ENCODE measurements at places on chromosomes 13 and 19.

DNA sequence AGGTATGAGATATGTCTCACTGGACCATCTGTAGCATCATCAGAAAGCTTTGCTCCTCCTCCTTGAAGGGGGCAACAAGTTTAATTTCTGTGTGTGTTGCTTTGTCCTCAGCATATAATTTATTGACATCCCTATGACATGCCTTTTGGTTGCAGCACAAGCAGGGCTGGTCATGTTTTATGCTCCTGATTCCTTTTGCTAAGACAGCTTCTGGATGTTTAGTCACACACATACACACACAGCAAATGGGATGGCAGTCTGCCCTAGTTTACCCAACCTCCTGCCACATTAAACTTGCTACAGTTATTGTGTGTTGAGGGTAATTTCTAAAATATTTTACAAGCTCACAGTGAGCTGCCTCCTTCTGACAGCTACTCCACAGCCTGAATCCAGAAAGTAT, 217.9 kb upstream of the RXFP2 start:
- DNase-seq, result no peak

DNA sequence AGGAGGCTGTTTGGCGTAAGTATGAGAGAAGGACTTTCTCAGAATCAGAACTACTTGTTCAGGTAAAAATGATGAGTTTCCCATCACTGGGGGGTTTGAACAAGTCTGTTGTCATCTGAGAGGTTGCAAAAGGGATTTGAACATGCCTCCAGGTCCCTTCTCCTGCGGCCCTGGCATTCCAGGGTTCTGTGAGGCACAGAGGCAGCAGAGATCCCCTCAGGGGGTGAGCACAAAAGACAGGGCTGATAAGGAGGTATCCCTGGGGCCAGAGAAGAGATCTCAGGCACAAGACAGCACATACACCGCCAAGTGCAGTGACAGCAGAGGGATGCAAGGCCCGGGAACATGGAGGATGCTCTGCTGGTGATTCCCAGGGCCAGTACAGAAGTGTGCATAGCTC, 275.8 kb upstream of the TSHZ3 start:
- no peak for DNase-seq

DNA sequence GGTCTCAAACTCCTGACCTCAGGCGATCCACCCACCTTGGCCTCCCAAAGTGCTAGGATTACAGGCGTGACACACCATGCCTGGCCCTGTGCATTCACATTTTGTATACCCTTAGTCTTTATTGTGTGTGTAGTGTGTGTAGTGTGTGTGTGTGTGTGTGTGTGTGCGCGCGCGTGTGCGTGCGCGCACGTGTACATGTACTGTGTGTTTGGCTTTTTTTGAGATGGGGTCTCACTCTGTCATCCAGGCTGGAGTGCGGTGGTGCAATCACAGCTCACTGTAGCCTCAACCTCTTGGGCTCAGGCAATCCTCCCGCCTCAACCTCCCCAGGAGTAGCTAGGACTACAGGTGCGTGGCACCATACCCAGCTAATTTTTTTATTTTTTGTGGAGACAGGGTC, 22.1 kb downstream of the ITM2B start:
- DNase-seq, result no peak

- no peak for DNase-seq
These were observed 1.3 kb downstream of the SNRPA start for GRCh38 chr19:40752257-40752781.

GRCh38 chr13:113746143-113746525, 12.9 kb upstream of the TMEM255B start:
- no peak for DNase-seq

- DNase-seq, result no peak
These were observed 813.4 kb downstream of the SLITRK6 start for GRCh38 chr13:84985860-84986259.

GRCh38 chr19:55619286-55619685, 5.1 kb downstream of the ZNF784 start:
- DNase-seq, result no peak

GRCh38 chr19:9883764-9884163, 48.6 kb downstream of the PIN1 start:
- DNase-seq, result no peak

GRCh38 chr13:76874479-76874878, 11.7 kb downstream of the KCTD12 start:
- peak; percentile 28 for DNase-seq

DNA sequence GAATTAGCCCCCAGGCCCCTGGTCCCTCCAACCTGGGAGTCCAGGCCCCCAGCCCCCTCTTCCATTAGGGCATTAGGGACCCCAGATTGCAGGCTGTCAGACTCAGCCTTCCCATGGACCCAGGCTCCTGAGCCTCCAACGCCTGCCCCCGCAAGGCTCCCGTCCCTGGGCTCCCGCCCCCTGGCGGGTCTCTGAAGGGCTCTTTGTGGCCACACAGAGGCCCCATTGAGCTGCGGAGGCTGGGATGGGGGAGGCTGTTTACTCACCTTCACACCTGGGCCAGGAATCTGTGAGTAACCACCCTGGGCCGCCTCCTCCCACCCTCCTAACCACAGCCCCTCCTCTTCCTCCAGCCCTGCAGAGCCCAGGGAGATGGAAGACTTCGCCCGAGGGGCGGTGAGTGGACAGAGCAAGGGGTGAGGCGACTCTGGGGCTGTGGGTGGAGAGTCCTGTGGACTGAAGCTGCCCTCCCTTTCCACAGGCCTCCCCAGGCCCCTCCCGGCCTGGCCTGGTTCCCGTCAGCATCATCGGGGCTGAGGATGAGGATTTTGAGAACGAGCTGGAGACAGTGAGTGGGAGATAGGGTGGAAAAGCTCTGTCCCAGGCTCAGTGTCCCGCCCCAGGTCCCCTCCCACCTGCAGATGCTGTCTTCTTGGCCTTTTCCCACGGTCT, 4.9 kb downstream of the ARHGEF1 start:
- DNase-seq, result peak; percentile 77

- no peak for DNase-seq
These were observed 44.6 kb downstream of the ZNF787 start for GRCh38 chr19:56076498-56076897.

DNA sequence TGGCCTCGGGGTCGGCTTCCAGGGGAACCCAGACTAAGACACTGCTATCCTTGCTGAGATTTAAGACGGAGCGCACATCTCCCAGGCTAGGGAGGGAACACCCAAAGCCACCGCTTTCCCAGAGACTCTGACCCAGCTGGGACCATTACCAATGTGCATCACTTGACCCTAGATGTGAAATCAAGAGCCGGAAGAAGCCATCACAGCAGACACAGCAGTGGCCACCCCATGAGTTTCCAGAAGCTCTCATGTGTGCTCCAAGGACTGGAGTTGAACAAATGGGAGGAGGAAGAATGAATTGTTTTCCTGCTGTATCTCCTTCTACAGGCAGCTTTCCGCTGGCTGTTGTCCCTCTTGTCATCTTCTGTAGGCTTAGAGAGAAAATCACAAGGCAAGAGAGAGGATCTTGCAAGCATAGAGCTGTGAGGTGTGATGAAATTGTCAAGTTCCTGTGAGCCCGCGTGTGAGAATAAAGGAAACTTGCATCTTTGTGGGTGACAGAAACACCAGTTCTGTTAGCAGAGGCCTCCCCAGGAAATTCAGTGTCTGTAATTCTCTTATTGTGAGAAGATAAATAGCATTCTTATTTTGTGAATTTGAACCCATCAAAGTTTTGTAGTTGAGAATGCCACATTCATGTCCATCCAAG, 711.8 kb downstream of the UQCRFS1 start:
- no peak for DNase-seq

DNA sequence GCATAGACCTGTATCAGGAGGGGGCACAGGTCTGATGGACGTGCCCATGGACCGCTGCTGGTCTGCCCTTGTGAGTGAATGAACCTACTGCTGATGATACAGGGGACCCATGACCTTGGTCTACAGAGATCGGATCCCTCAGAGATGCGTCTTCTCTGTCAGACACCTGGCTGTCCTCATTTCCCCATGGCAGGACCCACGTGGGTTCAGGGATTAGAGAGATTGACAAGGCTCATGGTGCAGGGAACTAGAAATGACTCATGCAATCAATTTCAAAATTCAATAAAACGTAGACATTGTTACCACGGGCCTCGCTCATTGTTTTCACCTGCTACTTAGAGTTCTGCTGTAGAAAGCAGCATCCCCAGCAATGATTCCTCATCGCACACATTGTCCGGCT, 962 bp upstream of the TPRX1 start:
- DNase-seq, result no peak

GRCh38 chr13:27667946-27668345, 46.3 kb downstream of the POLR1D start:
- DNase-seq, result no peak

DNA sequence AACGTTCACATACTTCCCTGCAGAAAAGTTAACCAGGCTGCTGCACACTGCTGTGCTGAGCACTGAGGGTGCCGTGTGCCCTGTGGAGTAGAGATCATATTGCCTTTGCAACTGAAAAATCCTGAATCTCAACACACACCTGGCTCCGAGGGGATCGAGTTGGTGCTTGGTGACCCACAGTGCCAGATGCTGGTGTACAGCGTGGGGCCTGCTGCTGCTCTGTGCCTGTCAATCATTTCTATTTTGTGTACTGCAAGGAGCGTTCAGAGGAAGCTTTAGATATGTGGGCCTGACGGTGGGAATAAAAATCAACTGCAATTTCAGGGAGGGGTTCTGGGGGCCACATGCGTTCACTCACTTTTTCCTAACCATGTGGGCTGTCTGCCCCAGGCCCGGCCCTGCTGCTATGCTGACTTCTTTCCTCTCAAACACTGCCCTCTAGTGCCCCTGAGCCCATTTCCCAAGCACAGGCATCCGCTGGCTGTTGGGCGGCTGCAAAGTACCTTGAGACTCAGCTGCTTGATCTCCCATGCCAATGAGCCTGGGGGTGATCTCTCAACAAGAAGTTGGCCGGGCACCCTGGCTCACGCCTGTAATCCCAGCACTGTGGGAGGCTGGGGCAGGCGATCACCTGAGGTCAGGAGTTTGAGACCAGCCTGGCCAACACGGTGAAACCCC, 9.7 kb upstream of the LENG8 start:
- no peak for DNase-seq

GRCh38 chr13:80341101-80341755, at the start of gene SPRY2:
SPRY2 (minus strand) TSS chr13:80341126; CDS start chr13:80337705, 3,421 bp downstream.
- peak; percentile 81 for DNase-seq

Data from GM20000 (cell line).